ENCODE measurements at places on chromosomes 3 and 15. TPM values are rescaled to one million over a fixed set of nuclear protein-coding genes. Genes with fewer than 3 reads are reported as not detected.
A peak's percentile ranks its signal among the peaks of the same experiment; 100 is the strongest.

GRCh38 chr15:82808634-82809041 is 790 bp upstream of the WHAMM start:
- H3K36me3 ChIP-seq, result no peaks in the 10 kb centered on the region
- peak overlapping the region; percentile 90 for H3K4me3 ChIP-seq
- no peaks in the 10 kb centered on the region for H3K27me3 ChIP-seq
- DNase-seq, result no peak

DNA sequence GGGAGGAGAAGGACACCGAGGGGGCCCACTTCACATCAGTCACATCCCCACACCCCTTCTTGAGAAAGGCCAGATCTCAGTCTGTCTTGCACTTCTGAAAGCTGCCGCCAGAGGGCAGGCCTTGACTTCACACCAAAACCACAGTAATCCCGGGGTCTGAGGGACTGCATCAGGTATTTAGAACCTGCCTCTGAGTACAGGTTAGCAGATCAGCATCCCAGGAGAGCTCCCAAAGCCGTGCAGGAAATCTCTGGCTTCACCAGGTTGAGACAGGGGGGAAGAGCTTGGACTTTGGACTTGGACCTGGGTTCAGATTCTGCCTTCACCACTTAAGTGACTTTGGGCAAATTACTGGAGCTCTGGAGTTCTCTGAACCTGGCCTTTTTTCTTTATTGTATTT is 50.3 kb downstream of the LHFPL4 start:
- H3K36me3 ChIP-seq, result no peaks in the 10 kb centered on the region
- H3K4me3 ChIP-seq, result no peak overlapping the region
- peak; percentile 86 for DNase-seq

- H3K4me1 ChIP-seq, result peaks cover 3% of the 10 kb centered on the region
- no peak for DNase-seq
- H3K27ac ChIP-seq, result no peak overlapping the region
- peaks cover 13% of the 10 kb centered on the region for H3K36me3 ChIP-seq
Measured at GRCh38 chr15:74807282-74807681, 5.4 kb upstream of the LMAN1L start.

CHRM5 gene
- 0.04 TPM for total RNA-seq

GOLGA8Q gene
- not detected for total RNA-seq

KBTBD13 gene
- total RNA-seq, result not detected

B3GALNT1 gene
- total RNA-seq, result 125 TPM
